Kidney (tissue), 22 donors: ENCODE measurements at places on chromosomes 16 and 17. TPM values are rescaled to one million over a fixed set of nuclear protein-coding genes. Genes with fewer than 3 reads are reported as not detected.

GRCh38 chr17:16269658-16270057, 52.6 kb downstream of the PIGL start:
- no peaks in the 10 kb centered on the region for H3K27me3 ChIP-seq
- no peak for DNase-seq
- no peak overlapping the region for H3K27ac ChIP-seq
- no peaks in the 10 kb centered on the region for H3K36me3 ChIP-seq
- no peaks in the 10 kb centered on the region for H3K4me1 ChIP-seq
- H3K4me3 ChIP-seq = no peak overlapping the region

DNA sequence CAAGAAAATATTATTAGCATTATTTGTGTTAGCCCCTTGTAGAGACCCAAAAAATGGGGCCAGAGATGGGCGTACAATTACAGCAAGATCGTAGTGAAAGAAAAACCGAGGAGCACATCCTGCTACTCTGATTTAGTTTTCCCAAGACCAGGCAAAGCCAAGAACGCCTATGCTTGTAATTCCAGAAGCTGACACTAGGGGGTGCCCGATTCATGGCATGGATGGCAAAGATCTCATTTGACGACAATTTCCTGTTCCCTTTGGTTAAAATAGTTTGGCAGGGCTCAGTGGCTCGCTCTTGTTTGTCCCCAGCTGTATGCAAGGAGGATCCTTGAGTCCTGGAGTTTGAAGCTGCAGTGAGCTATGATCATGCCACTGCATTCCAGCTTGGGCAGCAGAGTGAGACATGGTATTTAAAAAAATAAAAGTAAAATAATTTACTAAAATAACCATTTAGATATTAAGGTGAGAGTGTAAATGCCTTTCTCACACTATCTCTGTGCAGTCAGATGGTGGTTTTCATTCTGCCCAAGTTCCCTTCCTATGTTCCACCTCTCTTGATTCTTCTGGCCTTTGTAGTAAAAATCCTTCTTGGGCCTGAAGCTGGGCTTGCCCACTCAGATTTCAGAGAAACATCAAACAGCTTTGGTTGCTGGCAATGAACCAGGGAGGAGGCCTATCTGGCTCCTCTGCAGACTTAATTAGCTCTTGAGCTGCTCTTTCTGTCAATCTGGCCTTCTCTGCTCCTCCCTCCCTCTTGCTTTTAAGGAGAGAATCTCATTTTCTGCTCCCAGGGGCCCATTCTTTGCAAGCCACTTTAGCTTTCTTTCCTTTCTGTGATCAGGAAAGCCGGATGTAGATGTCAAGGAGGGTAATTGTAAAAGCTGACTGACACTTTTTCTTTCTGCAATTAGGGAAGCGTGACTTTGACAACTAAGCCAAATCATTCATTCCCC, 31.2 kb downstream of the TMEM238L start:
- no peaks in the 10 kb centered on the region for H3K27me3 ChIP-seq
- H3K4me1 ChIP-seq = no peaks in the 10 kb centered on the region
- no peak overlapping the region for H3K4me3 ChIP-seq

DNA sequence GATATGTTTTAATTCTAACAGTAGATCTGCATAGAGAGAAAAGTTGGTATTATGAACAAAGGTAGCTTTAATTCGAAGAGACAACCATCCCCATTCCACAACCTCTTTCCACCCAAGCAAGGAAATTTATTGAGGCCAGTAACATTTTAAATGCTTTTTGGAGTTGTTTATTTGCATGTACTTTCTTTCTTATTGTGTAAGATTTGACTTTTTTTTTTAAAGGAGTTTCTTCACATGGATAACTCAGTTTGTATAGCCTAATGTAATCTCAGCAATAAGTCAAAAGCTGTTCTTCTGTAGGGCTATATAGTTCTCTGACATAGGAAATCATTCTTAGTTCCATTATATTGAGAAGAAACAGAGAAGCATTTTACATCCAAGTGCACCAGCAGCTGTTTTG, 163.3 kb downstream of the PRKCA start:
- peaks cover 20% of the 10 kb centered on the region for H3K4me1 ChIP-seq
- H3K36me3 ChIP-seq = no peaks in the 10 kb centered on the region
- H3K27ac ChIP-seq = no peak overlapping the region
- H3K27me3 ChIP-seq = no peaks in the 10 kb centered on the region
- no peak overlapping the region for H3K4me3 ChIP-seq
- no peak for DNase-seq

DNA sequence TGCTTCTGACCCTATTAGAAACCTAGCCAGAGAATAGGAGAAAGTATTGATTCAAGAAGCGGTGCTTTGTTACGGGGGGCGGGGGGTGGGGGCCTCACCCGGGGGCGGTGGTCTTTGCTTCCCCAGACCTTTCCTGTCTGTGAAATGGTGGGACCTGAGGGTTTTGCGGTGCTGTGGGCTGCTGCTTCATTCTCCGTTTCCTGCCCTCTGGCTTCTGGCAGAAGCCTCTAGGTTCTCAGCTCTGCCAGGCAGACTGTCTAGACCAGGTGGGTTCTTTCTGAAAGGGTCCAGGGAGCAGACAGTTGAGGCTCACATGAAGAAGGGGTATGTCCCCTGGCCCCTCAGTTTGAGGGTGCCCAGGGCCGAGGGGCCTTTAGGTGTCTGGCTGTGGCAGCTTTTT, 14.0 kb downstream of the GSE1 start:
- no peak overlapping the region for H3K27ac ChIP-seq
- H3K27me3 ChIP-seq = no peaks in the 10 kb centered on the region
- H3K36me3 ChIP-seq = no peaks in the 10 kb centered on the region
- H3K4me1 ChIP-seq = peaks cover 20% of the 10 kb centered on the region
- no peak for DNase-seq

DNA sequence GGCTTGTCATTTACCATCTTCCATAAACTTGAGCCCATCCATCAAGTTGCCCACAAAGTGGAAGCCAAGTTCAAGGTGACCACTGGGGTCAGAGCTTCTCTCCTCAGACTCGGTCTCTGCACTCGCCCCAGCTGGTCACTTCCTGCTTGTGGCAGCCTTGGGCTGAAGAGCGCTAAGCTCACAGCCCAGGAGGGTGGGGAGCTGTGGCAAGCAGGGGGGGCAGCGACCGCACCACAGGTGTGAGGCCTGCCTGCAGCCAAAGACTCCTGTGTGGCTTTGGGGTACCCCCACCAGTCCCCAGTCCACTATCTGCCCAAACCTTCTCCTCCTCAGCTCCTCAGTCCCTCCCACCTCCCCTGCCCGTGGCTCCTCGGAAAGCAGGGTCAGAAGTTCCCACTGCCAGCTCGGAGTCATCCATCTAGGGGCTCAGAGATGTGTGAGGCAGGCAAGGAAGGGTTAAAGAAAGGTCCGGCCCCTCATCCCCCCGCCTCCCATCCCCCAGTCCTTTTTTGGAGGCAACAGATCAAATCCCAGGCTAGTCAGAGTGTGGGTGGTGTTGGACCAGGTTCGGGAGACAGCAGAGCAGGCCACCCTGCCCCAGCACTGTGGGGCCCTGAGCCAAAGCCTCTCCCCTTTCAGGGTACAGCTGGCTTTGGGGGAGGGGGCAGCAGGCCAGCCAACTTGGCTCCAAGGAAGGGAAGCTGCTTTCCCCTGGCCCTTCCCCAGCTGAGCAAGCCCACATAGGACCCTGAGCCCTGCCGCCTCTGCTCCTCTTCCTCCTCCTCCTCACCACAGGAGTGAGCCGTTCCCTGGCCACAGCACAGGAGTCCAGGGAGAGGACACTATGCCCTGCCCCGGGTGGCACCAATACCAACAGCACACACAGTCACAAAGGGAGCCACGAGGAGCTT, 3.2 kb downstream of the CSF3 start:
- H3K27me3 ChIP-seq = no peaks in the 10 kb centered on the region
- peaks cover 12% of the 10 kb centered on the region for H3K36me3 ChIP-seq
- no peak overlapping the region for H3K4me3 ChIP-seq
- no peaks in the 10 kb centered on the region for H3K4me1 ChIP-seq
- DNase-seq = no peak

GRCh38 chr16:64428463-64429113, 693.3 kb downstream of the CDH11 start:
- no peaks in the 10 kb centered on the region for H3K27me3 ChIP-seq
- no peak for DNase-seq

GRCh38 chr16:89618109-89618998, 4.9 kb downstream of the DPEP1 start:
- no peaks in the 10 kb centered on the region for H3K36me3 ChIP-seq
- H3K4me1 ChIP-seq = no peaks in the 10 kb centered on the region
- H3K27ac ChIP-seq = no peak overlapping the region

DNA sequence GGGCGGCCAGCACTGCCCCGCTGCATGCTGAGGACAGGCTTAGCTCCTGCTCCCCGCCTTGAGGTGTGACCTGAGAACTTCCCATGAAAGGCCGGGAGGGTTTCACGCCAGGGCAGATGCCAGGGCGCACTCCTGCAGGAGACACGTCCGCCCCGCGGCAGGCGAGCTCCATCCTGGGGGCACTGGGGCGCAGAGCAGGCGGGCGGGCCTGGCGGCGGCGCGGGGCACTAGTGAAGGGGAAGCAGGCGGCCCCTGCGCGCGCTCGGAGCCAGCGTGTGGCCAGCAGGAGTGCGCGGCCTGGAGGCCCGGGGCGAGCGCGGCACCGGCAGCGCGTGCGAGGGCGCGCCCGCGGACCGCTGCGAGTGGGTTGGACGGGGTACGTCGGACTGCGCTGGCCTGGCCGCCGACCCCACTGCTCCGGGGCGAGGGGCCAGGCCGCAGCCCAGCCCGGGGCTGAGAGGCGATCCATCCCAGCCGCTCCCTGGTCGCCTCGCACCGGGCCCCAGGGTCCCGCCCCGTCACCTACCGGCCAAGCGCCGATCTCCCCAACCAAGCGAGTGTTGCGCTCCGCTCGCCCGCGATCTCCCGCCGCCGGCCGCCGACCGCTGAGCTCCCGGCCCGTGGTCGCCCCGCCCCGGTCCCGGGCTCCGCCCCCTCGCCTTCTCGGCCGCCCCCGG, at the start of gene MAP3K14:
Gene MAP3K14, minus strand, starts transcription at position 587 of the 677 bp plus-strand sequence. CDS start 26,275 bp downstream, outside the sequence.
- H3K27ac ChIP-seq = peak within 1 kb of the TSS; percentile 95
- H3K27me3 ChIP-seq = no peaks in the 10 kb centered on the region
- H3K4me1 ChIP-seq = no peaks in the 10 kb centered on the region
- peak; percentile 80 for DNase-seq
- H3K4me3 ChIP-seq = peak within 1 kb of the TSS; percentile 84

GRCh38 chr17:49455272-49455861, 39.7 kb upstream of the NGFR start:
- H3K36me3 ChIP-seq = no peaks in the 10 kb centered on the region
- H3K4me3 ChIP-seq = no peak overlapping the region
- DNase-seq = peak; percentile 83
- no peaks in the 10 kb centered on the region for H3K27me3 ChIP-seq

- H3K4me1 ChIP-seq = peaks cover 22% of the 10 kb centered on the region
- no peak overlapping the region for H3K27ac ChIP-seq
- no peaks in the 10 kb centered on the region for H3K36me3 ChIP-seq
- no peaks in the 10 kb centered on the region for H3K27me3 ChIP-seq
- H3K4me3 ChIP-seq = no peak overlapping the region
These were observed 39.7 kb downstream of the USP10 start for GRCh38 chr16:84739349-84740124.

GRCh38 chr17:44636562-44636961, 19.7 kb upstream of the MEIOC start:
- DNase-seq = no peak
- no peak overlapping the region for H3K4me3 ChIP-seq
- no peaks in the 10 kb centered on the region for H3K4me1 ChIP-seq
- H3K36me3 ChIP-seq = no peaks in the 10 kb centered on the region
- no peaks in the 10 kb centered on the region for H3K27me3 ChIP-seq
- no peak overlapping the region for H3K27ac ChIP-seq

DNA sequence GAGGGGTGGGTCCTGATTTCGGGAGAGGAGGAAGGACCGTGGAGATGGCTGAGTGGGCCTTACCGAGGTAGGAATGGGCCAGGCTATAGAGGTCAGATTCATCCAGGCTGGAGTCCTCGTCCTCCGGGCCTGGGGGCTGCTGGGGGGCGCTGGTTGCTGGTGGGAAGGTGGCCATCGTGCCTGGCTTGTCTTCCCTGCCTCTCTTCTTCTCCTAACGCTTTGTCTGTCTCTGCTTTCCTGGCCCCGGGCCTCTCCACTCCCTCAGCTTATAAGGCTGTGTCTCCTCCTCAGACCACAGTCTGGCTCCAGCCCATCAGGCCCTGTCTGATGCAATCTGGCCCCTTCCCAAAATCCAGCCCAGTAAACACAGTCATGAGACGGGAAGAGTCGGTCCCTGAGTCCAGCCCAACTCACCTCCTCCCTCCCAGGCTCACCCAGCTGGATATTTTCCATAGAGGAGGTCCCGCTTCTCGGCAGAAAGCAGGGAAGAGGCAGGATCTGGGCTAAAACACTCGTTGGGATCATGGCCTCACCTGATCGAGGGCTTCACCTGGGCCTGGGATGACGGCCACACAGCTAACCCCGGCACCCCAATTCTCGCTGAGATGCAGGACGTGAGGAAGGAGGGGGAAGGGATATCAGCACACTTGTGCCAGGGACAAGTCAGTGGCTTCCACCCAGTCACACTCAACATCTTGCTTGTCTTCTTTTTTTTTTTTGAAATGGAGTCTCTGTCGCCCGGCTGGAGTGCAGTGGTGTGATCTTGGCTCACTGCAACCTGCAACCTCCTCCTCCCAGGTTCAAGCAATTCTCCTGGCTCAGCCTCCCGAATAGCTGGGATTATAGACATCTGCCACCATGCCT, at the start of gene NUPR1:
Gene NUPR1, minus strand, starts transcription at position 242 of the 864 bp plus-strand sequence. Its CDS starts 67 bp downstream, at position 175.
- no peaks in the 10 kb centered on the region for H3K36me3 ChIP-seq
- peak within 1 kb of the TSS; percentile 89 for H3K27ac ChIP-seq
- DNase-seq = peak; percentile 49
- H3K27me3 ChIP-seq = no peaks in the 10 kb centered on the region
- H3K4me3 ChIP-seq = no peak within 1 kb of the TSS

- H3K4me3 ChIP-seq = no peak overlapping the region
- no peak overlapping the region for H3K27ac ChIP-seq
- peak; percentile 87 for DNase-seq
- no peaks in the 10 kb centered on the region for H3K4me1 ChIP-seq
- H3K36me3 ChIP-seq = no peaks in the 10 kb centered on the region
These were observed 251.2 kb downstream of the ENGASE start for GRCh38 chr17:79325709-79326430.

DNA sequence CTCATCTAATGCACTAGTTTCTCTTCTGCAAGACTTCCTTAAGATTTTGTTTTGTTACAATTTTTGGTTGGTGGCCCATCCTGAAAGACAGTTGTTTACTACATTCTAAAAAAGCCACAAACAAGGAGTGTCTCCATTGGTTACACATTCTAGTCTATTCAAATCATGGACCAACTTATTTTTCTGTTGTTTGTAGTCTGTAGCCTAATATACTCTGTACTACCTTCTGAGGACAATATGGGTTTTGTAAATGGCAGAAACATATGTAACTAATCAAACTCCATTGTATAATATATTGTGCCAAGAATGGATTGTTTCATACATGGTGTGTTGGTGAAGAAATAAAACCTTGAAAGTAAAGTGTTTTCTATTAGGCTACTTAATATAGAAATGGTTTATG, 79.5 kb upstream of the DHX40 start:
- H3K27me3 ChIP-seq = no peaks in the 10 kb centered on the region
- H3K36me3 ChIP-seq = no peaks in the 10 kb centered on the region
- DNase-seq = no peak
- H3K4me1 ChIP-seq = no peaks in the 10 kb centered on the region
- no peak overlapping the region for H3K4me3 ChIP-seq

GRCh38 chr16:29898804-29899515, 390 bp downstream of the SEZ6L2 start:
- H3K4me3 ChIP-seq = peak overlapping the region; percentile 55
- H3K36me3 ChIP-seq = no peaks in the 10 kb centered on the region
- DNase-seq = no peak
- H3K27me3 ChIP-seq = no peaks in the 10 kb centered on the region

The RBFOX1 gene
- 0.66 TPM for total RNA-seq

The NRN1L gene
- 1.1 TPM for total RNA-seq

The ZNF75A gene
- 41.3 TPM for total RNA-seq

The NSRP1 gene
- total RNA-seq = 40.2 TPM

The NOL3 gene
- total RNA-seq = 36.4 TPM

The PIMREG gene
- 1.7 TPM for total RNA-seq

The HS3ST3A1 gene
- 2.2 TPM for total RNA-seq
